NCI-H460 (cell line): ENCODE measurements at places on chromosomes 2 and 18. TPM values are rescaled to one million over a fixed set of nuclear protein-coding genes. Genes with fewer than 3 reads are reported as not detected.

- DNase-seq, result peak; percentile 40
Observed at GRCh38 chr2:15939854-15940660, at the start of gene MYCN. TSS of gene MYCN (plus strand) at chr2:15940550. CDS start at chr2:15942065, 1,515 bp downstream.

GRCh38 chr2:218382785-218383184 lies 712 bp downstream of the SLC11A1 start:
- no peak for DNase-seq

GRCh38 chr18:62938006-62938405 lies 222.7 kb downstream of the PHLPP1 start:
- no peak for DNase-seq

- no peak for DNase-seq
Observed at GRCh38 chr18:58158008-58158407, 114.0 kb downstream of the NEDD4L start.

Gene ANKRD23
- total RNA-seq, result 4.6 and 5.3 TPM in 2 replicates

Gene DHRS9
- total RNA-seq, result not detected in 2 replicates

DNA sequence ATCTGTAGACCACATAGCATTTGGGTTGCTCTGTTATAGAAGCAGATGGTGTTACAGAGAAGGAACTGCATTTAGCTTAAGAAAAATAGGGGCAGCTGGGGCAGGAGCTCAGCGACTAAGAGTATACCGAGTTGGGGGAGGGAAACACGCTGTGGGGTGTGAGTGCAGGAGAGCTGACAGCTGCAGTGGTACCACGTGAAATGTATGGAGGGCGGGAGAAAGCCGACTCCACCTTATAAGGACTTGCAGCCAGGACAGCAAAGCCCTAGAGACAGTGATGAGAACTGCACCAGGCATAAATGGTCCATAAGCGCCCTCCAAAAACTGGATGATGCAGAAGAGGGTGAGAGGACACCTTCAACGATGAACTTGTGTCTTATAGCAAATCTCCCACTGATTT lies 237.6 kb downstream of the PRKCE start:
- DNase-seq, result no peak

DNA sequence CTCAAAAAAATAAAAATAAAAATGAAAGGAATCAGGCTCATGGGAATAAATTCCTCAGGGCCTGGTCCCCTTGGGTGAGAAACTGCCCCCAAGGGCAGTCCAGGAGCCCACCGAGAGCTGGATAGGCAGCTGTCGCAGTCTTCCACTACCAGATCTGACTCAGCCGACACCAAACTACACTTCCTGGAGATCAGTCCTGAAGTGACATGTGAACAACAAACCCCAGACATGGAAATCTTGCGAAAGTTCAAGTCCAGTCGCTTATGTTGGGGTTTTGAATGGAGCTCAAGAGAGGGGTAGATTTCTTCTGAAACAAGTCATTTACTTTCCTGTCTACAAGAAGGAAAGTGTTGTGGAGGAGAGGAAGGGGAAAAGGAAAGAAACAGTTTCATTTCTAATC lies 12.9 kb downstream of the ADCY3 start:
- DNase-seq, result no peak

- no peak for DNase-seq
Observed at GRCh38 chr18:12843420-12844350, 40.4 kb downstream of the PTPN2 start.

DNA sequence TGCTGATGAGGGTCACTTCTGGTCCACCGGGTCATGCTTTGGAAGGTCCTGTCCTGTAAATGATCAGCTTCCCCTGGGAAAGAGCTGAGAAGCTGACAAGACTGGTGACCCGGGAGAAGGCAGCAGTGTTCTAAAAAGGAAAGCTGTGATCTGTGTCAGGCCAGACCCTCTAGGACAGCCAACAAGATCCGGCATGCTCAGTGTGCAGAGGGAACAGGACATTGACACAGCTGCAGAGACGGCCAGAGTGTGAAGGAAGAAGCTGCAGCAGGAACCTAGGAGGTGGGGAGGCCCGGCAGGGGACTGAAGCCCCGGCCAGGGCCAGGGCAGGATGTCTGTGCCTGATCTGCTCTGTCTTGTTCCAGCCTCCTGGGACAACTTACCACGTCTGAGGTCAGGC lies 372.7 kb upstream of the ID2 start:
- no peak for DNase-seq

GRCh38 chr18:6413579-6414117 lies 1.1 kb downstream of the L3MBTL4 start:
- no peak for DNase-seq

DNA sequence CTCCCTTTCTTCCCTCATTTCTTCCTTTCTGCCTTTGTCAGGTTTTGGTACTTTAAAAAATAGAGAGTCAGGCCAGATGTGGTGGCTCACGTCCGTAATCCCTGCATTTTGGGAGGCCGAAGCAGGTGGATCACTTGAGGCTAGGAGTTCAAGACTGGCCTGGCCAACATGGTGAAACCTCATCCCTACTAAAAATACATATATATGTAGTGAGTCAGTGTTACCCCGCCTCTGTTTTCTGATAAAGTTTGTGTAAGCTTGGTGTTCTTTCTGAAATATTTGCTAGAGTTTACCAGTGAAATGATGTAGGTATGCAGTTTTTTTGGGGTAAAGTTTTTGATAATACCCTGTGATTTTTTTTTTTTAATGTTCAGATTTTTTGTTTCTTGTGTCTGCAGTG lies 58.8 kb downstream of the DGKD start:
- DNase-seq, result no peak
